Activated CD4-positive, alpha-beta T cell treated with anti-CD3 and anti-CD28 coated beads, Interleukin-2, amount 50 U/mL, for 24 hours (primary cell): ENCODE measurements at places on chromosomes 3 and 15.

DNA sequence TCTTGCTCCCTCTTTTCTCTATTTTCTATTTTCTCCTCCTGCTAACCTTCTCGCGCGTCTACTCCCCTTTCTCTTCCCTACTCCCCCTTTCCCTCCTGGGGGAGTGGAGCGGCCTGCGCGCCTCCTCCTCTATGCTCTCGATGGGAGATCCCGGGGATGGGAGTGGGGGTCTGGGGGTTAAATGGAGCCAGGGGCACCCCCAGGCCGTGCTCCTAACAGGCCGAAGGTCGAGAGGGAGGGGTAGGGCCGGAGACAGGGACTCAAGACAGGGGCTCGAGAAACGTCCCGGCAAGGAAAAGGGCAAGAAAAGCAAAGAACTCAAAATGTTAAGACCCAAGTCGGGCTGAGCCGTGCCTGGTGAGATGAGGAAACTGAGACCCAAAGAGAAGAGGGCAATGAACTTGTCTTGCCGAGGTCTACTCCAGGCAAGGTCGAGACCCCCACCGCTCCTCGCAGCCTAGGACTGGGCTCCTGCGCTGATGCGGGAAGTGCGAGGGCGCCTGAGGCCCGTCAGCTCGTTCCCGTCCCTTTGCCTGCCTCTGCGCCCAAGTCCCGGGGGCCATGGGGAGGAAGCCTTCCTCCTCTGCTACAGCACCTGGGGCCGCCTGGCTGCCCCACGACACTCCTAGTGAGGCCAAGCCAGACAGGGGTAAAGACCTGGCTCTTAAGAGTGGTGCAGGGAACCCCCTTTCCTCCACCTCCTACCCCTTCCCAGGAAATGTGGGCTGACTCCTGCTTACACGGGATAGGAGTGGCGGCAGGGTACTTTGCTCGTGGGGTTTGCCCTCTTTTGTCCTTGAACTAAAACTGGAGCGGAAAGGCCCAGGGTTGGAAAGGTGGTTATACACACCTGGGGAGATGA lies 770 bp upstream of the MEGF11 start:
- no peak for DNase-seq

DNA sequence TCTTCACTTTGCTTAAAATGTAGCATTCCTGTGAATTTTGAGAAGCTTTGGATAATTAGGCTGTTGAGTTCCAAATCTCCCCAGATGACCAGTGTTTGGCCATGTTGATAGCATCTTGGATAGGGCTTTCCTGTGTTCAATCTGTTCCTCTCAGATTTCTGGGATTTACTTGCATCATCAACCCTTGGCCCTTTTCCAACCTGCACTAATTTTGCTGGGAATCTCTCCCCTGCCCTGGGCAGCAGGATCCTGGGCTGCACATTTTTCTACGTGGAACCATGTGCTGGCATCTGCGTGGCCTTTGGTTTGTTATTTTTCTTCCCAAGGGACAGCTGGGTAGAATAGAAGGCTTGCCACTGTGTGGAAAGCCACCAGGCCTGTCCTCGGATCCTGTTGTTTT lies 75.4 kb upstream of the PLXNA1 start:
- DNase-seq: no peak

GRCh38 chr3:9649791-9650521 lies 651 bp downstream of the MTMR14 start:
- DNase-seq: no peak

- DNase-seq: no peak
These were observed 246.2 kb downstream of the SV2B start for GRCh38 chr15:91346259-91346658.

GRCh38 chr3:140251678-140252077 lies 316.7 kb downstream of the CLSTN2 start:
- DNase-seq: no peak

DNA sequence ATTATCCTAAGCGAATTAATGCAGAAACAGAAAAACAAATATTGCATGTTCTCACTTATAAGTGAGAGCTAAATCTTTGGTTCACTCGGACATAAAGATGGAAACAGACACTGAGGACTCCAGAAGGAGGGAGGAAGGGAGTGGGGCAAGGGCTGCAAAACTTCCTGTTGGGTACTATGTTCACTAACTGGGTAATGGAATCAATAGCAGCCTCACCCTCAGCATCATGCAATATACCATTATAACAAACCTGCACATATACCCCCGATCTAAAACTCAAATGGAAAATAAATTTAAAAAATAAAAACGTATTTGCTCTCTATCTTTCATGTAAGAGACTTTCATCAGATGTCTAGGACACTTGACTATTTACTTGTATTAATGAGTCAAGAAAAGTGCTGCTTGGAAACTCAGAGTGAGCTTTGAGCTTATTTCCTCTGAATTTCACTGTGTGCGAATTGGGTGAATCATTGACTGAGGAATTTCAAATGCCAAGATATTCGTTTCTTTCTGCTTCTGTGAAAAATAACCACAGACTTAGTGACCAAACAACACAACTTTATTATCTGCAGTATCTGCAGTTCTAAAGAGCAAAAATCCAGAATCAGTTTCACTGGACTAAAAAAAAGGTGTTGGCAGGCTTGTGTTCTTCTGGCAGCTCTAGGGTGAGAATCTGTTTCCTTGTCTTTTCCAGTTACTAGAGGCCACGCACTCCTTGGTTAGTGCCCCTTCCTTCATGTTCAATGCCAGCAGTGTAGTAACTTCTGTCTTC lies 18.4 kb downstream of the TM4SF18 start:
- DNase-seq: no peak

DNA sequence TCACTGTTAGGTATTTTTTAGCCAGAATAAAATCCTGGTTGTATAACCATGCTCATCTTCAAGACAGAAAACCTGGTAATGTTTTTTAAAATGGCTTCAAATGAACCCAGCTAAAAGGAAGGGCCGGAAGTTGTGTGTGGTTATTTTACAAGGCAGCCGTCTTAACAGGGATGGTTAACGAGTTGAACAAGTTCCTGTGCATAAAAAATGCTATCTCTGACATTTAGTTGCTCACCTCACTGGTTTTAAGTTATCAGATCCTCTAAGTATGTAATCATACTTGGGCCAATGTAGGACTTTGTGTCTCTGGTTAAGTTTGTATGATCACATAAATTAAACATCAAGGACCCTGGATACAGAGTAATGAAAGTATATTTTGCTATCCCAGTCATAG lies 2.1 kb downstream of the ATP11B start:
- DNase-seq: peak; percentile 21

GRCh38 chr15:97082830-97083229 lies 752.3 kb downstream of the NR2F2 start:
- DNase-seq: no peak

GRCh38 chr15:55796321-55796965 lies 53.5 kb upstream of the PRTG start:
- DNase-seq: no peak
